Fibroblast of skin of left biceps (primary cell): ENCODE measurements at places on chromosomes 4 and X.

DNA sequence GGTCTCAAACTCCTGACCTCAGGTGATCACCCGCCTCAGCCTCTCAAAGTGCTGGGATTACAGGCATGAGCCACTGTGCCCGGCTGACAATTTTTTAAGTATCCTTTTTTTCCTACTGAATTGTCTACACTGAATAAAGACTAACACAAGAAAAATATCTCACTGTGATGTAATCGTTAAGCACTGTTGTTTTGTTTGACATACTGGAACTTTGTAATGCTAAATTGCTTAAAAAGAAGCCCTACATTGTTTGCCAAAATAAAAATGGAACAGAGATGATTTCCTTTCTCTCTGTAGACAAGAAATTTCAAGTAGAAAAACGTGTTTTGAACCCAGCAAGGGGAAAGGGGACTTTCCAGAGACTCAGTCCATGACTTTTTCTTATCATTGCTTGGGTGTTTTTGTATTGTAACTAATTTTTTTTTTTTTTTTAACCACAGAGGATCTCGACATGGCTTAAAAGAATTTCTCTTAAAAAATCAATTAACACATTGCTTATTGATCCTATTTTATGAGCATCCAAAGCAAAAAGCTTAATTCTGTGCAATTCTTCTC, 74.9 kb downstream of the TMEM156 start:
- DNase-seq = no peak

- DNase-seq = no peak
Observed at GRCh38 chrX:154900323-154900722, 14.2 kb downstream of the F8A1 start.

- DNase-seq = no peak
Observed at GRCh38 chr4:126678618-126679017, 954.1 kb upstream of the INTU start.

GRCh38 chr4:5137226-5137625, 85.9 kb downstream of the STK32B start:
- no peak for DNase-seq

DNA sequence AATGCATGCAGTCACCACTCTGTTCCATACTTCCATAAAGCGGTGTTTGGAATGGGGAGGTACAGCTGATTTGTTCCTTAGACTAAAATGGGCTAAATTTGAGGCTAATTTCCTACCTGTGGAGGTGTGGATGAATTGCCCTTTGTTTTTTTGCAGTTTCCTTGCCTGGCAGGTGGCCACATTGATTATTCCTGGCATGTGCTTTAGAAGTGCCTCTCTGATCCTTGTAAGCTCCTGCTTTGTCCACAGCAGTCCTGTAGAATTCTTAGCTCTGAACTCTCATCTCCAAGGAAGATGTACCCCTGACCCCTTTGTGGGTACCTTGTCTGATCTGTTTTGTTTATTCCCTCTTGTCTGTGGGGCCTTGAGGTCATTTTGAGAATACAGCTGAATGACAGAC, 136.8 kb downstream of the ADGRL3 start:
- no peak for DNase-seq
